Activated CD4-positive, alpha-beta T cell treated with anti-CD3 and anti-CD28 coated beads, Interleukin-2, amount 50 U/mL, for 16 hours (primary cell): ENCODE measurements at places on chromosomes 4 and X.
A peak's percentile ranks its signal among the peaks of the same experiment; 100 is the strongest.

- DNase-seq, result no peak
These were observed 3.8 kb upstream of the THAP9 start for GRCh38 chr4:82896755-82897154.

GRCh38 chrX:48971249-48972219 is at the start of gene KCND1:
Gene KCND1, minus strand, starts transcription at chrX:48971844. Its CDS starts 1,573 bp downstream, at chrX:48970271.
- DNase-seq, result no peak

GRCh38 chr4:8537041-8537461 is 43.1 kb upstream of the GPR78 start:
- peak; percentile 27 for DNase-seq

- DNase-seq, result no peak
These were observed 14.8 kb upstream of the CXCL5 start for GRCh38 chr4:74013264-74013663.
